ENCODE measurements at places on chromosomes 16 and 17.

DNA sequence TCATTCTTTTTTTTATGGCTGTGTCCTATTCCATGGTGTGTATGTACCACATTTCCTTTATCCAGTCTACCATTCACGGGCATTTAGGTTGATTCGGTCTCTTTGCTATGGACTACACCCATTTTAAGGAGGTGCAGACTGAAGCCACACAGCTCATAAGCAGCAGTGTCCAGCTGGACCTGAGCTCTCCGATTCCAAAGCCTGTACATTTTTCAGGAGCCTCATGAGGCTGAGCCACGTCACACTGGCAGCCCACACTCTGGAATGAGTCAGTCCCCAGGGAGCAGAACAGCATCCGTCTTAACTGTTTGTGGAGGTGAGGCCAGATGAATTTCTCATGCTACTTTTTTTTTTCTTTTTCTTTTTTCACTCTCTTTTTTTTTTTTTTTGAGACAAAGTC lies 116.1 kb downstream of the C16orf95 start:
- peak; percentile 95 for DNase-seq

DNA sequence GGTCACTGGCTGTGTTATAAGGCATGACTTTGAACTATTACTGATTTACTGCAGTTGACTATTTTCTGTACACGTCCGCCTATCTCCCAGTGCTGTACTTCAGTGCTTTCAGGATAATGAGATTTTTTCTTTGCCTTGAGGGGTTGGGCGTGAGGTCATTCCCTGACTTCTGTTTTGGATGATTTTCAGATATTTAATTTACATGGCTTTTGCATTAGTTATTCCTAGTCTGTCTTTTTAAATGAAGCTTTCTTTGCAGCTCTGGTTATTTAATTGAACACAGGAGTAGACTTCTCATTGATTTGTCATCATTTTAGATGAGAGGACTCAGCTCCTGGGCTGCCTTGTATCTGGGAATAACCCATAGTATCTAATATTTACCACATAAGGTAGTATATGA lies 23.7 kb downstream of the WIPF2 start:
- no peak for DNase-seq

GRCh38 chr17:57276621-57277020 lies 20.3 kb downstream of the MSI2 start:
- DNase-seq: no peak

- no peak for DNase-seq
These were observed 41.4 kb downstream of the CMIP start for GRCh38 chr16:81485824-81486539.

Measured in tibial artery (tissue), 4 donors.